ENCODE measurements at places on chromosomes 1 and 21.

GRCh38 chr1:58812468-58812867, 28.6 kb upstream of the JUN start:
- no peak for DNase-seq

DNA sequence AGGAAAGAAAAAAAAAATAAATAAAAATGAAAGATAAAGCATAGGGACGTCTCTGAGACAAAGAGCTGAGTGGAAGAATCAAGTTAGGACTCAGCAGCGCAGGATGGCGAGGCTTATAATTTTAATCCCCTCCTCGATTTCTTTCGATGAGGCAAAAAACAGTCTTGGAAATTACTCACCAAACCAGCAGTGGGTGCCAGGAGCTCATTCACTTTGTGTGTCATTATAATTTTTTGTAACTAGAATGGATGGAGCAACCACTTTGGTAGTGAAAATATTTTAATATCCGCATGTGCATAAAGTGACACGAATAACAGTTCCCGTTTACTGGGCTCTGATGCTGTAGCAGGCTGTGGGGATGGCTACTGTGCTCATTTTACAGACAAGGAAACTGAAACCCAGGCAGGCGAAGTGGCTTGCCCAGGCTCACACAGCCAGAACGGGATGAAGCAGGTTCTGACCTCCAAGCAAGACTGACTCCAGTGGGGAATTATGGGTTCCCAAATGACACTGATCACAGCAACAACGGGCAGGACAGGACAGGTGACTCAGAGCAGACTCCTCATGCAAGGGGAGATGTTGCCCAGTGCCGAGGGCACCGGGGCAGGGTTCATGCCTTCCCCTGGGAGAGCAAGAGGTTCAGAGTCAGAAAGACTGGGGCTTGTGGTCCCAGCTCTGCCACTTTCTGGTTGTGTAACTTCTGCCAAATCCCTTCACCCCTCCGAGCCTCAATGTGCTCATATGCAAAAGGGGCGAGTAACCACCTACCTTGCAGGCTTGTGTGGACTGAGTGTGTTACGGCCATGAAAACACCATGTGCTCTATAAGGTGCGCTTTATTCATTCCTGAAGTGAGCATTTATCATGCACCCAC, 63.6 kb downstream of the RUNX3 start:
- DNase-seq = no peak

DNA sequence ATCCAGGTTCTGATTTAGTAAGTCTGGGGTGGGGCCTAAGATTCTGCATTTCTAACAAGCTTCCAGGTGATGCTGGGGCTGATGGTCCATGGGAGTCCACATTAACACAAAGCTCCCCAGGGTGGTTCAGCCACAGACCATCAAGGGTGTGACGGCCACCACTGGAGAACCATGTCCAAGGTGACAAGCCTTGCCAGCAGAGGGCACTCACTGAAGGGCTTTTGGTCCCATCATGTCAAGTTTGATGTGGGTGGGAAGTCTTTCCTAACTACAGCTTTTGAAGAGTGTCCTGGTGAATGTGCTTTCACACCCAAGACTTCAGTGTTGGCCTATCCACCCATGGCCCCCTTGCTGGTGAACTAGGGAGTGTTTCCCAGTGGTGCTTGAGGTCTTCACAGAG, 67.1 kb downstream of the UBE2T start:
- no peak for DNase-seq

DNA sequence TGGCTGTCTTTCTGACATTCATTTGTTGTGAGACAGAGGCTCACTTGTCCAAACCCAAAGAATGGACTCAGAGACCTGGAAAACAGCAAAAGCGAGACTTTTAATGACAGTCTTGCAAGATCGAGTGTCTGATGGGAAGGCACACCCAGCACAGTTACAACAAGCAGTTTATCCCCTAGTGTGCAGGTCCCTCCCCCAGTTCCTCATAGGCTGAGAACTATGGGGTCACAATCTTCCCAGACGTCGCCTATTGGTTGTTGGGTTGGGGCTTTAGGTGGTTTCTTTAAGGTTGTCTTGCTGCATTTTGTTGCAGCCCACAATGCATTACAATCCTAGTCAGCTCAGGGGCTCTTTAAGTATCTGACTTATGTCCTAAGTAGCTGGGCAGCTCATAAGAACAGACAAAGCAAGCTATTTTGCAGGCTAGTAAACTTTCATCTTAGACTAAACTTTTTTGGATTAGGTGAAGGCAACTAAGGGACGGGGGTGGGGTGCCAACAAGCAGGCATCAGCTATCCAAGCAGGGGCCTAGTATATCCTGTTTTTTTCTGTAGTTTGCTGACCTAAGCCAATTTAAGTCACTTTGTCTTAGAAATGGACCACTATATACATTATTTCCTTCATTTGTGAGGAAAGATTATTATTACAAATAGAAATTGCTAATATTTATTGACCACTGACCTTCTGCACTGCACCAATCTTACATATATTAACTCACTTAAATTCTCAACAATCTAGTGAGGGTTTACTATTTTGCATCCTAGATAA, 151.8 kb downstream of the SETD4 start:
- DNase-seq = no peak

- DNase-seq = no peak
Observed at GRCh38 chr1:163056831-163057230, 12.3 kb upstream of the RGS4 start.

GRCh38 chr1:247218121-247218651, 37.7 kb upstream of the VN1R5 start:
- no peak for DNase-seq

GRCh38 chr1:236862615-236863211, 67.6 kb downstream of the MTR start:
- DNase-seq = no peak

- peak; percentile 79 for DNase-seq
Observed at GRCh38 chr1:213987927-213988506, at the start of gene PROX1. TSS of gene PROX1 (plus strand) at chr1:213987973. CDS start at chr1:213996536, 8,563 bp downstream.

All from C1 segment of cervical spinal cord (tissue), 14 donors.